ENCODE measurements at places on chromosomes 5 and 9.

DNA sequence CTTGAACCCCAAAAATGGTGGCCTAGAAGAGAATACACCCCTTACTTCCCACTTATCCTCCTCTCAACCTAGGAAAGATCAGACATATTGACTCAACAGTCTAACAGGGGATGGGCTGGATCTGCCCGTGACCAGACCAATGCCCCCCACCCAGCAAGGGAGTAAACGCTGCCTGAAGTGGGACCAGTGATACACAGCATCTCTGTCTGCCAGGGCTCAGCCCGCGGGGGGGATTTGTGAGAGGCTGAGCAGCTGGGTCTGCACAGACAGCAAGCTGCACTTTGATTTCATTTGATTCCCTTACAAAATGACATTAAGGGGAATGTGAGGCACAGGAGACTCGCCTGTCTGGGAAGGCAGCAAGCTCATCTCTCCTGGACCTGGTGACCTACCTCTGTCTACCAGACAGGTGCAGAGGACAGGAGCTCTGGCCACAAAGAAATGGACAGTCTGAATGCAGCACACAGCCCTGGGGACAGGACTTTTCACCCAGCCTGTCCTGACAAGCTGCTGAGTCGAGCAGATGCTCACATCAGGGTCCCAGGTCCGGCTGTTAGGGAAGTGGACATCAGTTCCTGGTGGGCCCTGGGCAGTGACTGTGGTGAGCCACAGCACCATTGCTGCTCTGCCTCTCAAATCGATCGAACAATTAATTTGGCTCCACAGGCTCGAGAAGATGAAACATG, 79.9 kb downstream of the RGS3 start:
- no peak overlapping the region for H3K4me3 ChIP-seq
- H3K36me3 ChIP-seq = peaks cover 3% of the 10 kb centered on the region
- H3K4me1 ChIP-seq = peaks cover 14% of the 10 kb centered on the region
- DNase-seq = no peak

DNA sequence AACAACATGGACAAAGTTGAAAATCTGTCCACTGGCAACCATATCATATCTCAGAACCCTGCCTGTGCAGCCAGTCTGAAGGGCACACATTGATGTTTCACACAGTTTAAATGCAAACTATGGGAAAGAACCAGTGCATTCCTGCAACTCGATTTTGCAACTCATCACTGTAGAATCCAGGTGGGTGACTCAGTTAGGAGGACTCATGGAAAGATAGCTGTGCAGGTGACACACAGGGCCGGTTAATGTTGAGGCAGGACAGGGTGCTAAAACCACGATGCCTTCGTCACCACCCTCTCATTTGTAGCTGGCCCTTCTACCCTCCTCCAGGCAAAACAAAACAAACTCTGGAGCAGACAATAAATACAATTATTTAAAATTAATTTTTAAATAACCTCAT, 62.8 kb downstream of the TLE1 start:
- no peaks in the 10 kb centered on the region for H3K27me3 ChIP-seq
- H3K36me3 ChIP-seq = peaks cover 6% of the 10 kb centered on the region
- H3K27ac ChIP-seq = peak overlapping the region; percentile 19
- H3K4me1 ChIP-seq = peaks cover 76% of the 10 kb centered on the region
- no peak overlapping the region for H3K4me3 ChIP-seq

DNA sequence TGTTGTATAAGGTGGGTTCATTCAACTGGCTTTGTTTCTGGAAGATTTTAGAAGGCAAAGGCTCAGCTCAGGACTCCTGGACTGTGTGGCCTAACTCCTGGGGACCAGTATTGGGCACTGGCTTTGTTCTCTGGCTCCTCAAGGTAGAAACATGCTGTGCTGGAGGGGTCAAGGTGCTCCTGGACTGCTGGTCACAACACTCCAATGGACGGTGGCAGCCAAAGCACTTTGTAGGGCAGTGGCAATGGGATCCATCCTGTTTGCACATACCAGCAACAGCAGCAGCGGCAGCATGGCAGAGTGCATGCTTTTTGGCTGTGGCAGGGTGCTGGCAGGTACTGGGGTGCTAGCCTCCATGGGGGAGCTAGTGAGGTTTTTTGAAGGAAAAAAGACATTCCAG, 65.3 kb downstream of the SLCO6A1 start:
- H3K27ac ChIP-seq = no peak overlapping the region
- no peak for DNase-seq
- no peaks in the 10 kb centered on the region for H3K27me3 ChIP-seq
- no peak overlapping the region for H3K4me3 ChIP-seq
- no peaks in the 10 kb centered on the region for H3K36me3 ChIP-seq

- no peak for DNase-seq
- peaks cover 12% of the 10 kb centered on the region for H3K4me1 ChIP-seq
- no peak overlapping the region for H3K27ac ChIP-seq
- peaks cover 4% of the 10 kb centered on the region for H3K27me3 ChIP-seq
- peaks cover 17% of the 10 kb centered on the region for H3K36me3 ChIP-seq
Observed at GRCh38 chr9:89281106-89281505, 29.9 kb upstream of the CKS2 start.

DNA sequence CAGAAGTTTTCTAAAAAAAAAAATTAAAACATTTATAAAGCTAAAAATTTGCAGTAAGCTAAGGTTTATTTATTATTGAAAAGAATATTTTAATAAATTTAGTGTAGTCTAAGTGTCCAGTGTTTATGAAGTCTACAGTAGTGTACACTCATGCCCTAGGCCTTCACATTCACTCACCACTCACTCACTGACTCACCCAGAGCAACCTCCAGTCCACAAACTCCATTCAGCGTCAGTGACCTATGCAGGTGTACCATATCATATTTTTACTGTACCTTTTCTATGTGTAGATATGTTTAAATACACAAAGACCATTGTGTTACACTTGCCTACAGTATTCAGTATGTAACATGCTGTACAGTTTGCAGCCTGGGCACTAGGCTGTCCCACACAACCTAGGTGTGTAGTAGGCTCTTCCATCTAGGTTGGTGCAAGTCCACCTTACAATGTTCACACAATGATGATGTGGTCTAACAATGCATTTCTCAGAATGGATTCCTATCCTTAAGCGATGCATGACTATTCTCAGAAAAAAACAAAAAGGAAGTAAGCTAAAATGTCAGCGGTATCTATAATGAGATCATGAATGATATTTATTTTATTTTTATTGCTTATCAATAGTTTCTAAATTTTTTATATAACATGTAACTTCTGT, 336.7 kb downstream of the AGTPBP1 start:
- H3K36me3 ChIP-seq = no peaks in the 10 kb centered on the region
- H3K4me3 ChIP-seq = no peak overlapping the region
- H3K27me3 ChIP-seq = no peaks in the 10 kb centered on the region
- peaks cover 11% of the 10 kb centered on the region for H3K4me1 ChIP-seq
- H3K27ac ChIP-seq = no peak overlapping the region

- H3K4me1 ChIP-seq = peaks cover 71% of the 10 kb centered on the region
- no peak overlapping the region for H3K27ac ChIP-seq
- no peak overlapping the region for H3K4me3 ChIP-seq
- H3K36me3 ChIP-seq = no peaks in the 10 kb centered on the region
- H3K27me3 ChIP-seq = peaks cover 4% of the 10 kb centered on the region
- peak; percentile 76 for DNase-seq
Observed at GRCh38 chr9:136551401-136552116, 5.7 kb upstream of the NOTCH1 start.

- H3K27ac ChIP-seq = no peak overlapping the region
- H3K4me3 ChIP-seq = no peak overlapping the region
- no peaks in the 10 kb centered on the region for H3K27me3 ChIP-seq
Observed at GRCh38 chr9:95736891-95737522, 138.5 kb upstream of the ERCC6L2 start.

- peaks cover 11% of the 10 kb centered on the region for H3K36me3 ChIP-seq
- no peak for DNase-seq
- H3K4me3 ChIP-seq = no peak overlapping the region
- H3K27ac ChIP-seq = peak overlapping the region; percentile 5
Observed at GRCh38 chr5:65828022-65828896, 98.1 kb upstream of the ERBIN start.

Data from WTC11 (cell line).